Glomerular endothelial cell (primary cell): ENCODE measurements at places on chromosomes 7 and 10. TPM values are rescaled to one million over a fixed set of nuclear protein-coding genes. Genes with fewer than 3 reads are reported as not detected.
A peak's percentile ranks its signal among the peaks of the same experiment; 100 is the strongest.

DNA sequence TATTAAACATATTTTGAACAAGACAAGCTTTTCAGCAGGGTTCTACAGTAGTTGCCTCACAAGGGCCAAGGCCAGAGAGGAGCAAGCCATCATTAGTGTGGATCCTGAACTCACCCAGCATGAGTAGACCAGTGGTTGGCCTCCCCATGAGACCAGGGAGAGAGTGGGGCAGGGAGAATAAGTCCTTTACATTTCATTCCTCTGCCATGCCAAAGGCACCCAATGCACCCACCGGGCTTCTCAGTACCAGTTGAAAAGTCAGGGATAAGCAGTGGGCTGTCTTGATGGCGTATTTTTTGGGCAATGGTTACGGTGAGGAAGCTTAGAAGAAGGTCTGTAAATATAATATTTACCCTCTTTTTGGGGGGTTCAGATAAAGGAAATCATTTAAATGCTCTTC lies 16.6 kb downstream of the CRTAC1 start:
- DNase-seq: no peak

- DNase-seq: peak; percentile 39
Observed at GRCh38 chr7:95686109-95686508, 86.2 kb upstream of the DYNC1I1 start.

DNA sequence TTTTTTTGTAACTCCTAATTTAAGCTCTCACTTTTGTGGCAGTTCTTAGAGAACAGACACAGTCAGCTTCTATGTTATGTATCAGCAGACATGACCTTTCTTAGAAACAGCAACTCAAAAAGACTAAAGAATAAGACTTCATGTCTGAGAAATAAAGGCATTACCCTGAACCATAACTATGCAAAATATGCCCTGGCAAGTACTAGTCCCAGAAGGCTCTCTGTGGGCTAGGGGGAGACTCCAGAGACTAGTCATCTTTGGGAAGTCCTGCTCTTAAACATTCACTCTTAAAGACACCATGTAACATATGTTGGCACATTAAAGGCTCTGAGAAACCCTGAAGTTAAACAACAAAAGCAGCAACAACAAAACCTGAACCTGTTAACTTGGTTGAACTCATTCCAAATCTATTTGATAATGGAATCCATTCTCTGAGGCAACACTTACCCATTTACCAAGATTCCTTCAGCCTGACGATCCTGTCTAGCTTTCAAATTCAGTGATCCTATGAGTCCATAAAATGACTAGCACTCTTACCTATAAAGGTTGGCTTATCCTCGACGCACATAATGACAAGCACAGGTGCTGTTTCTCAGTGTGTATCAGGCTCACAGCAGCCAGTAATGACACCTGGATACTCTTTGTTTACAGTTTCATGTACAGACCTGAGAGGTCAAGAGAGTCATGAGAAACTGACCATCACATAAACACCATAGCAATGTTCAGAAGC lies 62.3 kb downstream of the OSBPL3 start:
- no peak for DNase-seq

GRCh38 chr10:75556320-75556719 lies 124.9 kb downstream of the LRMDA start:
- DNase-seq: no peak

DNA sequence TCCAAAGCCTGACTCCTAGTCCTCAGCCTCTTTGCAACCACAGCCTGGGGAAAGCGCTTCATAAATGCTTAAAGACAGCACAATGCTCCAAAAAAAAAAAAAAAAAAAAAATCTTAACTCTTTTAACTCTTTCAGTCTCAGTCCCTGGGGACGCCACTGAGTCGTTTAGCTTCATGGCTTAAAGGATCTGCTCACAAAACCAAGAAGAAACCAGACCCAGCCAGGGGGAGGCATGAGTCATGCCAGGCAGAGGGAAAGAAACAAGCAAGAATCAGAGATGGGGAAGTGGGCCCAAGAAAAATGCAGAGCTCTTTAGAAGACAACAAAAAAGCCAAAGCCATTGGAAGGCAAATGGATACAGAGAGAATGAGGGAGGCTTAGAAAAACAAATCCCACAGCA lies 32.5 kb upstream of the DOCK1 start:
- DNase-seq: no peak

DNA sequence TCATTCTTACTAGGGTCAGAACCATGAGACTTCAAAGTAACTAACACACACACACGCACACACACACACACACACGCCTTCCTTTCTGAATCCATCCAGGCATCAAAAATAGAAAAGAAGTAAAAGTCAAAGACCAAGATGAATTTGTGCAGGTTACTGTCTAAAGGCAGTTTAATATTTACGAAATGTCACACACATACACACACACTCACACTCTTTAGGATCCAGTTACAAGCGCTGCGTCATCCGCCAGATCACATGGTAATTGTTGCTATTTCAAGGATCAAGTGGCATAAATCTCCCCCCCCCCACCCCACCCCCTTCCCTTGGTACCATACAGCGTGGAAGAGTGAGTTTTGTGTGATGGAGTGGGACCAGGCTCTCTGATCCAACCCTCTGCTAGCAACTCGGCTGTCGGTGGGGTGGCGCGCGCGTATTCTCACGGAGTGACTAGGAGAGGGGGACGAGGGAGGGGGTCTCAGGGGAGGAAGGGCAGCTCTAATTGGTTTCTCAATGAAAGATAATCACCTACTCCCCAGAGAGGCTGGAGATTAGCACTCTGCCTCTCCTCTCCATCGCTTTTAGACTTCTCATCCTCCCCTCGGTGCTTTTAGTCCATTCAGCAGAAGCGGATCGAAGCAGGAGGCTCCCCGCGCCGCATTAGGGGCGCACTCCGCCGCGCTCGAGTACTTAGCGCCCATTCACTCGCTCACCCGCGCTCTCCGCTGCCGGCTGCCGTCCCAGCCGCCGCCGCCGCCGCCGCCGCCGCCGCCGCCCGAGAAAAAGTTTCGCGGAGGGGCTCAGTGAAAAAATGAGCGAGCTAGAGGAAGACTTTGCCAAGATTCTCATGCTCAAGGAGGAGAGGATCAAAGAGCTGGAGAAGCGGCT lies 83.5 kb upstream of the PRKG1 start:
- peak; percentile 25 for DNase-seq

- DNase-seq: peak; percentile 64
Observed at GRCh38 chr10:62048919-62049623, 147.6 kb downstream of the ARID5B start.

DNA sequence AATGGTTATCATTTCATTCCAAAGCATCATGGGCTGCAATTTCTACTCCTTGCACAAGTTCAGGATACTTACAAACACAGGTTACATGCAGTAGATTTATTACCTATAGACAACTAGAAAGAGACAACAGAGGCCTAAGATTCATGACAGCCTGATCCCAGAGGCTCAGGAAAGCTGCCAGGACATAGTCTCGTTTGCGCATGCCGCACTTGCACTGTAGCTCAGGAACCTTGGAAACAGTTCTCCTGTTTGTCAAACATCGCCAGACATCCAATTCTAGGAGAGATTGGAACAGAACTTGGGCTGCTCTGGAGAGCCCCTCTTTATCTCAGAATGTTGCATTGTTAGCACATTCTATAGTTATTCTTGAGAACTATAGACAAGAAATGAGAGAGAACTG lies 216.2 kb upstream of the CDC14C start:
- DNase-seq: no peak

GRCh38 chr10:75461672-75462649 lies 30.5 kb downstream of the LRMDA start:
- DNase-seq: no peak

DNA sequence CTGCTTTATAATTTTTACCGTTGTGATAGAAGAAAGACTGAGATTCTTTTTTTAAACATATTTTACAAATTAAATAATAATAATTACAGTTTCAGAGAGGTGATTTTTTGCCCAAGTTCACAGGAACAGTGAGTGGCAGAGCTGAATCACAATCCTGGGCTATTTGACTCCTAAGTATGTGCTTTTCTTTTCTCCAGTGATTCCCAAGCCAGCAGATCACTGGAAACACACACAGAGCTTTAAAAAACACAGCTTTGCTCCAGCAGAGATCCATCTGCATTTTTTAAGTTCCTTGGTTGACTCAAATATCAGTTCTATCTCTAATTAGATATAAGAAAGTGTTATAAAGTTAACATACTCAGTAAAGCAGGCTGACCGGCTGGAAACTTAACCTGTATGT lies 69.0 kb downstream of the AHR start:
- DNase-seq: no peak

- no peak for DNase-seq
Observed at GRCh38 chr7:117741962-117742361, 131.3 kb downstream of the CTTNBP2 start.

DNA sequence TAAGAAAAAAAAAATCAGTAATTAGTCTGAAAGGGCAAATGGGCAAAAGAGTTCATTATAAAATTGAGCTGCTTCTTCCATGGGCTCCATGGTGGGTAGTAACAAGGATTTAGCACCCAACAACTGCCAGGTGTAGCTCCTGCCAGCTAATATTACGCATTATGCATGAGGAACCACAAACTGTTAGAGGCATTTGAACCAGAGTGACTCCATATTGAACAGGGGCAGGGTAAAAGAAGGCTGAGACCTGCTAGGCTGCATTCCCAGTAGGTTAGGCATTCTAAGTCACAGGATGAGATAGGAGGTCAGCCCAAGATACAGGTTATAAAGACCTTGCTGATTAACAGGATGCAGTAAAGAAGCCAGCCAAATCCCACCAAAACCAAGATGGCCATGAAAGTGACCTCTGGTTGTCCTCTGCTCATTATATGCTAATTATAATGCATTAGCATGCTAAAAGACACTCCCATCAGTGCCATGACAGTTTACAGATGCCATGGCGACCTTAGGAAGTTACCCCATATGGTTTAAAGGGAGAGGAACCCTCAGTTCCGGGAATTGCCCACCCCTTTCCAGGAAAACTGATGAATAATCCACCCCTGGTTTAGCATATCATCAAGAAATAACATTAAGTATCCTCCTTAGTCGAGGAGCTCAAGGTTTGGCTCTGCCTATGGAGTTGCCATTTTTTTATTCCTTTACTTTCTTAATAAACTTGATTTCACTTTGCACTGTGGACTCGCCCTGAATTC lies 8.7 kb upstream of the PAPSS2 start:
- no peak for DNase-seq

DNA sequence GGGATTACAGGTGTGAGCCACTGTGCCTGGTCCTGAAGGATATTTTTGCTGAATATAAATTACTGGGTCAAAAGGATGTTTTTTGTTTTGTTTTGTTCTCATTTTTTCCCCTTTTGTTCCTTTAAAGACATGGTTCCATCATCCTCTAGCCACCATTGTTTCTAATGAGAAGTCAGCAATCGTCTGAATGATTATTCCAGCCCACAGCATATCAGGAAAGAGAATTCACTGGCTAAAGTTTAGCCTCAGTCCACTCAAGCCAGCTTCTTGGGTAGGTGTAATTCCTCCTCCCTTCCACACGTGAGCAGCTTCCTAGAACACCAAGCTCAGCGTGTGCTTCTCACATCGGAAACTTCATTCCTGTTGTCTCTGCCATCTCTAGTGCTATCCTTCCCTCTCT lies 112.8 kb upstream of the INSIG1 start:
- DNase-seq: no peak

- DNase-seq: no peak
Observed at GRCh38 chr10:104931612-104932134, 290.6 kb downstream of the SORCS3 start.

GRCh38 chr10:84193327-84193726 lies 1.0 kb upstream of the CDHR1 start:
- no peak for DNase-seq

DNA sequence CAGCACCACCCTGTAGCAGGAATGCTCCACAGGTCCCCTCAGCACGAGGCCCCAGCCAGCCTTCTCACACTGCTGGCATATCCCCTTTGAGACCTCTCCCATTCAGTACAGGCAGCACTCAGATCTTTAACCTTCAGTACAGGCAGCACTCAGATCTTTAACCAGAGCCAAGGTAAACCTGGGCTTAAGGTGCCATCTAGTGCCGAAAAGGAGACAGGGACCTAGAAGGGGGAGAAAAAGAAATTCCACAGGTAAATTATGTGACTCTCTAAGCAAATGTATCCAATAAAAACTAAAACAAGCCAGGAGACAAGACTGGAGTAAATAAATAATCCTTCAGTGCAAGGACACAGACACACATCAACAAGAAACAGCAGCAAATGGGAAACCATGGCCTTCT lies 358.6 kb downstream of the PTPRN2 start:
- no peak for DNase-seq

GRCh38 chr7:32890793-32891042 lies 842 bp downstream of the KBTBD2 start:
- DNase-seq: no peak

DNA sequence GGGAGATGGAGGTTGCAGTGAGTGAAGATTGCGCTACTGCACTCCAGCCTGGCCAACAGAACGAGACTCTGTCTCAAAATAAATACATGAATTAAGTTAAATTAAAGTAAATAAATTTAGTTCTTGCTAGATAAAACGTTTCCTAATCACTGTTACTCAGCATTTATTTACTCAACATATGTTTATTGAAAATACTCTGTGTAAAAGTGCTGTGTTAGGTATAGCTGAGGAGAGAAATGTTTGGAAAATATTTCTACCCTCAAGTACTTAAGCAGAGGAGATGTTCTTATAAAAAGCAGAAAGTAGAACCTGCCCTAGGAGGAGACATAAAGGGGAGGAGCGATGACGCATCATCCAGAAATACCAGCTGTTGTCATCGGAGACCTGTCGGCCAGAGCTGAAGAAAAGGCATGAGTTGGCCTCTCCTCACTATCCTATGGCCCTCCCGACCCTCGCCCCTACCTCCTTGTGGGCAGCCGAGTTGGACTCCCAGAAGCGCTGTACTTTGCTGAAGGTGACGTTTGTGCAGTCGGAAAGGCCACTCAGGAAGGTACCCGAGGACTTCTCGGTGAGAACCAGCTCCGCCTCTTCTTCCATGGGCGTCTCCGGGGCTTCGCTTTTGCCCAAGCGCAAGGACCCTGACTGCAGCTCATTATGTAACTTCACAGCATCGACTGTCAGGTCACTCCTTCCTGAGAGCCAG lies 1.1 kb downstream of the RRP12 start:
- DNase-seq: no peak

GRCh38 chr7:78247910-78248689 lies 449.5 kb downstream of the PHTF2 start:
- no peak for DNase-seq

GRCh38 chr7:2633538-2634266 lies 1.9 kb downstream of the TTYH3 start:
- DNase-seq: no peak

DNA sequence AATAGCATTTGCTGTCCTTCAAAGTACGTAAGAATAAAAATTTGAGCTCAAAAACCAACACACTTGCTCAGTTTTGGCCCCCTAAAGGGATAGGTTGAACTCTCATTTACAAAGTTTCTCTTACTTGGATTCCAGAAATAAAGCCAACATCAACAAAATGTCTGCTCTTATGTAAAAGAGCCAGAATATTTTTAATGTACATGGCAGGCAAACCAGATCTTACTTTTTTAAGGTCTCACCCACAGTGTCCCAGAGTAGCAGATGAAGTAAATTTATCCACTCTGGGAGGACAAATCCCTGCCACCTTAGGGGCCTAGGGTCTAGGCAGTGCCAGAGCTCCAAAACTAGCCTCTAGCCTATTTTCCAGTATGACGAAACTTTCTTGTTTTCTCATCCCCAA lies 159.6 kb downstream of the SKAP2 start:
- DNase-seq: no peak

ZCCHC24 gene
- 9.4 and 15.8 TPM in 2 replicates for total RNA-seq

PRLHR gene
- not detected in 2 replicates for total RNA-seq

HOGA1 gene
- total RNA-seq: 0.12 and 0.15 TPM in 2 replicates

ZNF786 gene
- 7.8 and 7.9 TPM in 2 replicates for total RNA-seq

DLG5 gene
- 11.3 and 13.1 TPM in 2 replicates for total RNA-seq

SSC4D gene
- total RNA-seq: 1.4 and 2.0 TPM in 2 replicates

PANK1 gene
- total RNA-seq: 4.4 and 9.1 TPM in 2 replicates

ACSM6 gene
- total RNA-seq: not detected in 2 replicates

ADIRF gene
- 17.5 and 40.6 TPM in 2 replicates for total RNA-seq

SLK gene
- 34.9 and 41.4 TPM in 2 replicates for total RNA-seq

TMEM229A gene
- not detected in 2 replicates for total RNA-seq
